Esophagus squamous epithelium (tissue), 5 donors: ENCODE measurements at places on chromosomes 13 and 19. TPM values are rescaled to one million over a fixed set of nuclear protein-coding genes. Genes with fewer than 3 reads are reported as not detected.

CNN1 gene
- total RNA-seq: 55.5 TPM

C19orf85 gene
- total RNA-seq: not detected

WASF3 gene
- 1.4 TPM for total RNA-seq

COX7A1 gene
- total RNA-seq: 2.0 TPM

ZNF547 gene
- 6.7 TPM for total RNA-seq

MAB21L1 gene
- total RNA-seq: not detected

IL4I1 gene
- total RNA-seq: 0.56 TPM

JUND gene
- total RNA-seq: 192 TPM

KLF2 gene
- 11.4 TPM for total RNA-seq

NXNL1 gene
- total RNA-seq: not detected

- no peak for DNase-seq
These were observed 60.1 kb downstream of the DACH1 start for GRCh38 chr13:71806886-71807285.

GRCh38 chr13:34335014-34336007 is 517.4 kb downstream of the RFC3 start:
- no peak for DNase-seq

DNA sequence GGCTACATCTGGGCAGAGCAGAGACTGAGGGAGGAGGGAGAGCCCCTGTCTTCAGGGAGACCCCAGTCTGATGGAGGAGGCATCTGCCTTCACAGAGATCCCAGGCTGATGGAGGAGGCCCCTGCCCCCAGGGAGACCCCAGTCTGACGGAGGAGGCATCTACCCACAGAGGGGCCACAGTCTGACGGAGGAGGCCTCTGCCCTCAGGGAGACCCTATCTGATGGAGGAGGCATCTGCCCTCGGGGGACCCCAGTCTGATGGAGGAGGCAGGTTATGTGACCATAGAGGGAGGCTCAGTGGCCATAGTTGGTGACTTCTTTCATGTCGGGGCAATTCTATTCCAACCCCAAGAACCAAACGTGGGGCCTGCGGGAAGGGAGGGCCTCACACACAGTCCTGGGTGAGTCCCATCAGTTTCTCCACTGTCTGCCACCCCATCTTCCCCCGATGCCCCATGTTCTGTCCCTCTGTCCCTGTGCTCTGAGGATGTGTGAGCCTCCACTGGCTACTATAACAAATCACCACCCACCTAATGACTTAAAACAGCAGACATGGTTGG is 14.3 kb downstream of the MISP start:
- DNase-seq: no peak

DNA sequence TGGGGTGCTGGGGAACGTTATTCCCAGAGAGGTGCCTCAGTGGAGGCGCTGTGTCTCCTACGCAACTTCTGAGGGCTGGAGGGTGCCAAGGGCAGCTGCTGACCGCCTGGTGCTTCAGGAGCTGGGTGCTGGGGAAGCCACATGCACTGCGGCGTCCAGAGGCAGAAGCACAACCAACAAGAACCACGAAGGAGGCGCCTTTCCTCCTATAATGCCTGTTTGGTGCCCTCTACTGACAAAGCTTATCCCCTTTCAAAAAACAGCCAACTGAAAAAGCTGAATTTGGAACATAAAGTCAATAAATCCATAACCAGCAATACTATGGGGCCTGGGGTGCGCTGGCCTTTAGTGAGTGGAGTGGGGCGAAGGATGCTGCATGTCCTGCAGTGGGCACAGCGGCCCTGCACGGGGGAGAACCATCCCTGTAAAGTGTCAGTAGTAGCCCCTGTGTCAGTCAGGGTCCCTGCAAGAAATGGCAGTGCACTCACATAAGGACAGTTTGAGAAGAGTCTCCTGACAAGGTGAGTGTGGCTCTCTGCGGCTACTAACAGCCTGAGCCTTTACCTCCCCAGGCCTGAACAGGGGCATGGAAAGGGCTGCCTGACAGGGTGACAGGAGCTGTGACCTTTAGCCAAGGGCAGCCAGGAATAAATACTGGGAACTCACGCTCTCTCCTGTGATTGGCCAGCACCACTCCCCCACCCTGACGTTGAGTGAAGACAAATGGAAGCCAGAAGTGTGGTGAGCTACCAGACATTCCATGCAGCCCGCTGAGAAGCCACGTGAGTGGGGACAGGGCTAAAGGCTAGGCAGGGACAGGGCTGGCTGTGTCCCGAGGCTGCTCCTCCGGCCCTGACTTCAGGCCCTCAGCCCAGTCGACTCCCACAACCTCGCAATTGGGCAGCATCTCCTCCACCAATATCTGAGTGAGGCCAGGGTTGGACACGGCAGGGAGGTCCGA is 4.5 kb upstream of the B3GNT8 start:
- DNase-seq: no peak

DNA sequence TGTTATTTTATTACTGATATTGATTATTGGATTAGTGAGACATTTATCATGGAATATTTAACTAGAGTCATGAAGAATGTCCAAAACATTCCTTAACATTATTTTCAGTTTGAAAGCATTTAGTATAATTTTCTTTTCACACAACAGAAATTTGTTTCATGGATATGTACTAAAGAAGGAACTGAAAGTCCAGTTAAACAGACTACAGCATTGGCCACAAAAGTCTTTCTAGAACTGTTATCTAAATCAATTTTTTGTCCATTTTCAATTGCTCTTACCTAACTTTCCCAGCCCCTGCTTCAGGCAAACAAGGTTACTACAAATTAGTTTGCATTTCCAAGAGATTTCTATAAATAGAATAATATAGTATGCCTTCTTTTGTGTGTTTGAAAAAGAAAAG is 1018.0 kb upstream of the PCDH20 start:
- no peak for DNase-seq

DNA sequence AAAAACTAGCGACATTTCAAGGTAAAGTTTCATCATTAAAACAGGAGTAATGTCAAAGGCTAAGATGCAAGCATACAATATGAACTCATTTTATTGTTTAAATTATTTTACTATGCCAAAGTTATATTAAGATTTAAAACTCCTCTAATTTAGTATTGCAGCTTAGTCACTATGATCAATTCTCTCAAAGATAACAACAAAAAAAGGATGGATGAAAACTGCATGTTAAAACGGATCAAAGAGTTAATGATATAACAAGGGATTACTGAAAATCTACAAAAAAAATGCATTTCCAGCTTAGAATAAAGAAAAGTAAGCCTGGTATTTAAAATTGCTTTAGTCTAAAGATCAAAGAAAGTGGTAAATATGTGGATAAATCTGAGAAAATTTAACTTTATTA is 587.8 kb upstream of the PCDH20 start:
- DNase-seq: no peak

DNA sequence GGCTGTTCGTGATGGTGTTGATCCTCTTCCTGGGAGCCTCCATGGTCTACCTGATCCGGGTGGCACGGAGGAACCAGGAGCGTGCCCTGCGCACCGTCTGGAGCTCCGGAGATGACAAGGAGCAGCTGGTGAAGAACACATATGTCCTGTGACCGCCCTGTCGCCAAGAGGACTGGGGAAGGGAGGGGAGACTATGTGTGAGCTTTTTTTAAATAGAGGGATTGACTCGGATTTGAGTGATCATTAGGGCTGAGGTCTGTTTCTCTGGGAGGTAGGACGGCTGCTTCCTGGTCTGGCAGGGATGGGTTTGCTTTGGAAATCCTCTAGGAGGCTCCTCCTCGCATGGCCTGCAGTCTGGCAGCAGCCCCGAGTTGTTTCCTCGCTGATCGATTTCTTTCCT is 12.2 kb upstream of the C19orf33 start:
- no peak for DNase-seq

DNA sequence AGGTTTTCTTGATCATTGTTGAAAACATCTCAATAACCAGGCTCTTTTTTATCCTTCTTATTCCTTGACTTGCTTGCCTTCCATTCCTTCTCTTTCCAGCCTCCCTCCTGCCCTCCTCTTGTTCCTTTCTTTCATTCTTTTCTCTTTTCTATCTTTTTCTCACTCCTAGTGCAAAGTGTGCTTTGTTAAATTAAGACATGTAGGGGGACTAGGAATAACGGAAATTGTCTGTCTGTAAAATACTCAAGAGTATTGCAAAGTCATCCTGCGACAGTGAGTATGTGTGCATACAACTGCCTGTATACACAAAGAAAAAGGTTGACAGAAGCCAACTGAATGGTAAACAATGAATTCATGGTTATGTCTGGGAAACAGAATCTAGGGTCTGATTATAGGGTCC is 70.1 kb downstream of the LRRC63 start:
- no peak for DNase-seq

DNA sequence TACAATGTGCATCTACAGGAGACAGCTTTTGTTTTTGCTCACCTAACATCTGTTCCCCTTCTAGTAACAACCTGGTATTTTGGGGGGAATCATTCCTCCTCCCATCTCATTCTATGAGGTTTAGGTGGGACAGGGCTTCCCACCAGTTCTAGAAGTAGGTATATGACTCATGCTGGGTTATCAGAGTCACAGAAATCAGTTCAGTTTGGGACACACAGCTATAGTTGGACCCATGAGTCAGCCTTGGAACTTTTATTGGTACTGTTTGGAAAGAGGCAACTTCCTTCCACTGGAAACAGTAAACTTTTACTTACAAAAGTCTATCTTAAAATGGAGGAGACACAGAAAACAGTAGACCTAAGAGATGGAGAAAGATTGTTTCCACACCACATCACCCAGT is 185.5 kb downstream of the DNAJC3 start:
- no peak for DNase-seq

DNA sequence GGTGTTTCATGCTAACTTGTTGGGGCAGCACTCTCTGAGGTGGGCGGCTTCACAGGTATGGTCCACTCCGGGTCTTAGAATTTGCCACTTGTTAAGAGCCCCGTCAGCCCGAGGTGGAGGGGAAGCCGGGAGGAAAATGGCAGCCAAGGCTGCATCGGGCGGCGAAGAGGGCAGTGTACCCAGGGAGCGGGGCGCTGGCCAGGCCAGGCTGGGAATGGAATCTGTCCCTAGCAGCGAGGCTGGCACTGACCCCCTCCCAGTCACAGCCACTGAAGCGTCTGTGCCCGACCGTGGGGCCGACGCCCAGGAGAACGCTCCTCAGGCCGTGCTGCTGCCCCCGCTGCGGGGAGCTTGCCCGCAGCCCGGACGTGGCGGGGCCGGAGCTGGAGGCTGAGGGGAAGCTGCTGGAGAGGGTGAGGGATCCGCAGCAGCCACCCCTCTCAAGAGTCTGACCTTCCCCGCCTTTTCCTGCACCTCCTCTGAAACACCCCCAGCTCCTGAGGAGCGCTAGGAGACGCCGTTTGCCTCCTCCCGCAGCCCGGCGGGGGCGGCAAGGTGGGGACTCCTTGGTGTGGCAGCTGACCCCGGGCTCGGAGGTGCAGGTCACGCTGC is 313.8 kb upstream of the SPRY2 start:
- DNase-seq: no peak

GRCh38 chr19:45171211-45171623 is 6.8 kb downstream of the TRAPPC6A start:
- no peak for DNase-seq

GRCh38 chr13:94228763-94229162 is 250.7 kb downstream of the DCT start:
- no peak for DNase-seq

GRCh38 chr19:14166999-14167575 is 30.7 kb upstream of the ASF1B start:
- DNase-seq: no peak

DNA sequence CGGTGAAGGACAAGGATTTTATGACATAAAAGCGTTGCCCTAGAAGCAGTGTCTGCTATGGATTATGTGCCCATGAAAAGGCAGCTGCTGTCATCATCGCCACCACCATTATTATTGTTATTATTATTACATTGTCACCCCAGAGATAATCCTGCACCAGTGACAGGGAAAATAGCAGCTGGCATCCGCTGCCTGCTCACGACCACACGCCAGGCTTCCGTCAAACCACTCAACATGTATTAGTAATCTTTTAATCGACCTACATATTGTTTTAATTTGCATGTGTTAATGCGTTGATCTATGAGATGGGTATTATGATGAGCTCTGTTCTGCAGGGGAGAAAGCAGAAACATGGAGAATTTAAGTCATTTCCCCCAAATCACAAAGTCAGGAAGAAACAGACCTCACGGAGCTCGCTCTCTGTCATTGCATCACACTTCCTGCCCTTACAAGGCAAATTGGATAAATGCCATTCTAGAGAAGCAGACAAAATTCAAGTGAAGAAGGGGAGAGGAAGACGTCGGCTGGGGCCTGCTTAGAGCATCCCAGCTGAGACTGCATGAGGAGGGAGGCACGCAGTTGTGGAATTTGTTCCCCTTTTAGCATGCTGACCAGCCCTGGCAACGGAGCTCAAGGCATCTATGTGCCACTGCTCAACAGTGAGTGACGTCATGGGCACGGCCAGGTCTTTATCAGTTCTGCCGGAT is at the start of gene FFAR3:
TSS of gene FFAR3 (plus strand) at position 594 of the 707 bp plus-strand sequence. CDS start 431 bp downstream, outside the sequence.
- DNase-seq: no peak

DNA sequence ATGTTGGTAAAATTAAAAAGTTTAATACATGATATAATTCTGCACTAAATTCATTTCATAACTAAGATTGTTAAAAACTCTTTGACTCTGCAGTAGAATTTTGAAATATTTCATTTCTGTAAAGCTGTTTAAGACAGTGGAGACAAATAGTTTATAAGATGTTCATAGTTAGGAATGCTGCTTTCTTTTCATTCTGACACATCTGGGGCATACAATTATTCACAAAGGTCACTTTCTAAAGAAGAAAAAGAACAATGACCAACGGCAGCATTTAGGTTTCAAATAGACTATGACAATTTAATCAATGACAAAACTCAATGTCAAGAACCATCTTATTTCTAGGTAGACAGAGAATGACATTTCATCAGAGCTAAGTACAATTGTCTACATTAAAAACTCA is 1422.1 kb downstream of the PCDH9 start:
- no peak for DNase-seq
